Chondrocyte (in vitro differentiated cells): ENCODE measurements at places on chromosomes 7 and 10. TPM values are rescaled to one million over a fixed set of nuclear protein-coding genes. Genes with fewer than 3 reads are reported as not detected.

The TWNK gene
- total RNA-seq = 4.8 to 6.6 TPM (median 5.4 TPM) in 3 replicates

DNA sequence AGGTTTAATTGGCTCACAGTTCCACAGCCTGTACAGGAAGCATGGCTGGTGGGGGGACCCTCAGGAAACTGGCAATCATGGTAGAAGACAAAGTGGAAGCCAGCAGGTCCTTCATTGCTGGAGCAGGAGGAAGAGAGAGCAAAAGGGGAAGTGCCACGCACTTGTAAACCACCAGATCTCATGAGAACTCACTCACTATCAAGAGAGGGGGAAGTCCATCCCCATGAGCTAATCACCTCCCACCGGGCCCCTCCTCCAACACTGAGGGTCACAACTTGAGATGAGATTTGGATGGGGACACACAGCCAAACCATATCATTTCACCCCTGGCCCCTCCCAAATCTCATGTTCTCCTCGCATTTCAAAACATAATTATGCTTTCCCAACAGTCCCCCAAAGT, 171.9 kb upstream of the CACNA2D1 start:
- H3K27me3 ChIP-seq = peaks cover 3% of the 10 kb centered on the region
- no peak overlapping the region for H3K27ac ChIP-seq
- H3K4me3 ChIP-seq = no peak overlapping the region
- no peak for DNase-seq
- H3K4me1 ChIP-seq = no peaks in the 10 kb centered on the region

The EFCAB10 gene
- total RNA-seq = not detected in 3 replicates

GRCh38 chr7:5528071-5528814, 104.6 kb upstream of the TNRC18 start:
- H3K4me3 ChIP-seq = peak overlapping the region; percentile 98
- peak overlapping the region; percentile 94 for H3K27ac ChIP-seq
- H3K36me3 ChIP-seq = peaks cover 34% of the 10 kb centered on the region

DNA sequence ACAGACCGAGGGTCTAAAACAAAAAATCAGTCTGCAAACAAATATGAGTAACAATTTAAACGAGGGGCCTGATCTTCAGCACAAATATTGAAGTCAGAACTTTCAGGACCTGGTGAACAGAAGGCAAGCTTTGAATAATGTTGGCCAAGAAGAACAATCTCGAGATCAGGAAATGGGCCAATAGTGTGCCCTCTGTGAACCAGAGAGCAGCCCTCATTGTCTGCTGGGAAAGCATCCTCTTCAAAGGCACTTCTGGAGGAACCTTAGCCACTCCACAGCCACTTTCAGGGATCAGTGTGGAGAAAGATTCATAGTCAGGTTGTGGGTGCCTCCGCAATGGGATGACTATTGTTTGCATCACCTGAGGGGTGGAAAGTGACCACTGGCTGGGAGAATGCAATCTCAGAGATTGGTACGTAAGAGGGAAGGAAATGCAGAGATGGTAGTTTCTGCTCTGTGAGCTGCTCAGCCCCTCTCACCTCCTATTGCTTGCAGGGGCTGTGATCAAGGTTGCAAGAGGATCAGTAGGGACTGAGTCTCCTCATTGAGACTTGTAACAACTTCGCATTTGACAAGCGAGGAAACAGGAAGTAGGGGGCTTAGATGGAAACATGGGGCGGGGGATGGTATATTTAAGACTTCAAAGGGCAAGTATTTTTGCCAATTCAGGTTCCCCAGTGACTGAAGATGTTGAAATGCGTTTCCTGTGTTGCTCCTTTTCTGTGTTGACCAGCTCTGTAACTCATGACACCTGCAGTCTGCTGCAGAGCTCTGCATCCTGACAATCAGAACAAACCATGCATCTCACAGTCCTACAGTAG, 28.4 kb upstream of the IFRD1 start:
- H3K27ac ChIP-seq = no peak overlapping the region
- no peaks in the 10 kb centered on the region for H3K27me3 ChIP-seq
- DNase-seq = no peak
- H3K36me3 ChIP-seq = peaks cover 2% of the 10 kb centered on the region

DNA sequence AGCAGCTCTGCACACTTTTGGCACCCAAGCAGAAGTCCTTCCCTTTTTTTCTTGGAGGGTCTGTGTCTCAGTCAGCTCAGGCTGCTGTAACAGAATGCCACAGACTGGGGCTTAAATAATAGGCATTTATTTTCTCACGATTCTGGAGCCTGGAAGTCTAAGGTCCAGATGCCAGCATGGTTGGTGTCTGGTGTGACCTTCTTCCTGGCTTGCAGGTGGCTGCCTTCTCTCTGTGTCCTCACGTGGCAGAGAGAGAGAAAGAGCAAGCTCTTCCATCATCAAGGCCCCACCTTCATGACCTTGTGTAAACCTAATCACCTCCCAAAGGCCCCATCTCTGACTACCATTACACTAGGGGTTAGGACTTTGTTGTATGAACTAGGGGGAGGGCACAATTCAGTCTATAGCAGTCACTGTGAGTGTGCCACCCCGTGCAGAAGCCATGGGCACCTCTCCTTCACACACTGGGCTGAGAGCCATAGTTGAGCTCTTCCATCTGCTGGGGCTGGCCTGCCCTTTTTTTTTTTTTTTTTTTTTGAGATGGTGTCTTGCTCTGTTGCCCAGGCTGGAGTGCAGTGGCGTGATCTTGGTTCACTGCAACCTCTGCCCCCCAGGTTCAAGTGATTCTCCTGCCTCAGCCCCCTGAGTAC, 80.3 kb downstream of the OAT start:
- H3K4me1 ChIP-seq = peaks cover 44% of the 10 kb centered on the region
- no peaks in the 10 kb centered on the region for H3K27me3 ChIP-seq

The COPG2 gene
- total RNA-seq = 24.1 to 28.9 TPM (median 25.0 TPM) in 3 replicates

DNA sequence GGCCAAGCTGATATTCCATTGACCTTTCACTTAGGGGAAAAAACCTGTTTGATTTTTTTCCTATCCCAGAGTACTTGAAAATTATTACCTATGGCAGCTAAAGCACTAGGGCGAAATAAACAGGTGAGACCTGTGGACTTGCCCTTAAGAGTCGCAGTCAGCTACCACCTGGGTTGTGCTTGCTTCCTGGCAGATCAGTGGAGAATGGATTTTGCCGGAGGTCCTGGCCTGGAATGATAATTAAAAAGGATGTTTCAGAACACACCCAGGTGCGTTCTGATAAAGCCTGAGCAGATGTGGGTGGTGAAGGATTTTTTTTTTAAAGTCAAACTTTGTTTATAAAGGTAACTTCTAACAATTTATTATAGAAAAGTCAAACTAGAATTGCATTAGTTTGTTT, 59.1 kb downstream of the AUTS2 start:
- H3K4me3 ChIP-seq = no peak overlapping the region
- H3K27me3 ChIP-seq = no peaks in the 10 kb centered on the region
- no peak overlapping the region for H3K27ac ChIP-seq
- no peaks in the 10 kb centered on the region for H3K36me3 ChIP-seq
- no peak for DNase-seq

DNA sequence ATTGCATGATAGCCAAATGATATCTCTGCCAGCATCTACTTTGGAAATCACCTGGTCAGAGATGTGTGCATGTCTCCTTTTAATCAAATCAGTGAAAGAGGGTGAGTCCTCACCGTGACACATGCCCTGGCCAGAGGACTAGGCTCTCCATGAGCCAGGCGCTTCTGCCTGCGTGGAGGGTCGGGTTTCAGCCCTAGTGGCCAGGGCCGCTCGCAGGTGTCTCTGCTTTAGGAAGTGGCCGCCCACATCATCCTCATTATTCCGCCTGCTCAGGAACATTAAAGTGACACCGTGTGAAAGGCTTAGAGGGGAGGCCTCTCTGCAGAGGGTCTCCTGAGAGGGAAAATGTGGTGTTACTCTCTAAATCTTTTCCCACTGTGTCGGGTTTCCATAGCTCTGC, 173.6 kb upstream of the PRKCQ start:
- no peak overlapping the region for H3K4me3 ChIP-seq
- DNase-seq = no peak
- H3K27ac ChIP-seq = no peak overlapping the region
- H3K36me3 ChIP-seq = no peaks in the 10 kb centered on the region

The KLHDC10 gene
- total RNA-seq = 28.0 to 32.2 TPM (median 28.0 TPM) in 3 replicates

GRCh38 chr7:126361183-126361582, 891.6 kb downstream of the GRM8 start:
- no peak for DNase-seq
- H3K36me3 ChIP-seq = no peaks in the 10 kb centered on the region
- no peaks in the 10 kb centered on the region for H3K4me1 ChIP-seq
- no peak overlapping the region for H3K27ac ChIP-seq
- H3K4me3 ChIP-seq = no peak overlapping the region

- H3K27ac ChIP-seq = no peak overlapping the region
- no peaks in the 10 kb centered on the region for H3K27me3 ChIP-seq
- H3K36me3 ChIP-seq = peaks cover 10% of the 10 kb centered on the region
- no peak overlapping the region for H3K4me3 ChIP-seq
- H3K4me1 ChIP-seq = no peaks in the 10 kb centered on the region
Observed at GRCh38 chr7:680411-681127, 45.9 kb upstream of the DNAAF5 start.

The TRIM50 gene
- total RNA-seq = not detected in 3 replicates

The PURB gene
- total RNA-seq = 21.9 to 22.2 TPM (median 22.2 TPM) in 3 replicates

GRCh38 chr7:112135815-112136214, 70.4 kb downstream of the DOCK4 start:
- no peak overlapping the region for H3K4me3 ChIP-seq
- DNase-seq = no peak

DNA sequence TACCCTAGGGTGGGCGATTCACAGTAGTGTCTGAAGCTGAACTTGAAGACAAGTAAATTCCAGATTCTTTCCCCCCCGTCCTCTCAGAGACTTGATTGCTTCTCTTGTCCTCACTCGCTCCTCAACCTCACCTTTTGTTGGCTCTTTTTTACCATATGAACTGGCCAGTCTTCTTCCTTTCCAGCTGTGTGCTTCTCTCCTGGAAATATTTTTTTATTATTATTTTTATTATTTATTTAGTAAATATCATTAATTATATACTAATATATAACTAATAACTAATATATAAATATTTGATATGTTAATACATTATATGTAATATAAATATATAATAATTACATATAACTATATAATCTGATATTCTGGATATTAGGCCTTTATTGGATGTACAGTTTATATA, 484.3 kb downstream of the GALNT17 start:
- no peak overlapping the region for H3K4me3 ChIP-seq
- peak overlapping the region; percentile 18 for H3K27ac ChIP-seq
- no peaks in the 10 kb centered on the region for H3K27me3 ChIP-seq
- H3K4me1 ChIP-seq = peaks cover 65% of the 10 kb centered on the region
- peaks cover 1% of the 10 kb centered on the region for H3K36me3 ChIP-seq

DNA sequence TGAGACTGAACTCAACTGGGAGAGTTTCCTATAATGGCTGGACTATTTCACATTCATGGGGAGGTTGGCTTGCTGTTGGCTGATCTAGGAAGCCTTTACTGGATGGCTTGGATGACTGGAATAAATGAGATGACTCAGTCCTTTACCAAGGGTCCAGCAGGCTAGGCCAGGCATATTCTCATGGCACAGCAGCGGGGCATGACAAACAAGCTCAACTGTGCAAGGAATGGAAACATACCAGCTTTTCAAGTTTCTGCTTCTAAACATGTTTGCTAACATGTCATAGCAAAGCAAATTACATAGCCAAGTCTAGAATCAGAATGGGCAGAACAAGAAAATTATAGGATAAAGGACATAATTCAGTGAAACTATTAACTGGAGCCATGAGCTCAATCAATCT, 46.8 kb upstream of the CRTAC1 start:
- no peak overlapping the region for H3K4me3 ChIP-seq
- no peak for DNase-seq
- no peaks in the 10 kb centered on the region for H3K36me3 ChIP-seq
- peaks cover 27% of the 10 kb centered on the region for H3K27me3 ChIP-seq

- H3K27ac ChIP-seq = no peak overlapping the region
- H3K27me3 ChIP-seq = no peaks in the 10 kb centered on the region
- H3K4me3 ChIP-seq = no peak overlapping the region
Observed at GRCh38 chr10:131091682-131092081, 219.8 kb downstream of the TCERG1L start.

DNA sequence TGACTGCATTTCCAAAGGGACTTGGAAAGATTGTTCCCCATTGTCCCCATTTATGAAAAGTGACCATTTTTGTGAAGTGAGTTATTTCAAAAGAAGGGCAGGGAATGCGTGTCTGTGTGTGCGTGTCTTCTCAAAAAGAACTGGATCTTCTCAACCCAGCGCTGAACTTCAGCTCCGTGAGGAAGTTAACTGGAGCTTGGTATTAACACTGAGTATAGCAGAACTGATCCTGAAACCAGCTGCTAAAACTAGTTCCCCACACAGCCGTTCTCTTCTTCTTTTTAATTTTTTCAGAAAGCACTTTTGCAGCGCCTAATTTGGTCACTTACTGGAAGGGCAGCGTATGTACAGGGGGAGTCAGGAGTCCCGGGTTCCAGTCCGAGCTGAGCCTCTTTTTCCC, 45.8 kb upstream of the PLEKHA1 start:
- H3K4me1 ChIP-seq = peaks cover 25% of the 10 kb centered on the region
- H3K4me3 ChIP-seq = no peak overlapping the region
- H3K27ac ChIP-seq = no peak overlapping the region
- H3K36me3 ChIP-seq = no peaks in the 10 kb centered on the region

DNA sequence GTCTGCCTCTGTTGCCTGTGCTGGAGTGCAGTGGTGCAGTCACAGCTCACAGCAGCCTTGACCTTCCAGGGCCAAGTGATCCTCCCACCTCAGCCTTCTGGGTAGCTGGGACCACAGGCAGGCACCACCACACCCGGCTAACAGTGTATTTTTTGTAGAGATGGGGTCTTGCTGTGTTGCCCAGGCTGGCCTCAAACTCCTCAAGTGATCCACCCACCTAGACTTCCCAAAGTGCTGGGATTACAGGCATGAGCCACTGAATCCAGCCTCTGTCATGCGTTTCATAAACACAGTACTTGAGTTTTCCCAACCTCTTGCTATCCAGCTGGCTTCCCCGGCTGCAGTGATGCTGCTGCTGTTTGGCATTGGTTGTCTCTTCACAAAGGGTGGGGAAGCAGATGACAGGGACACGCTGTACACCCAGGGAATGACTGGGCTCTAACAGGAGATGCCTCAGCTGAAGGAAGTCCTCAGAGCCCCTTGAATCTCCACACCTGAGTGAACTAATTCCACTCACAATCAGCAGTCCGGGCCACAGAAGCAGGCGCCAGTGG, 191.5 kb downstream of the DIP2C start:
- peaks cover under 1% of the 10 kb centered on the region for H3K36me3 ChIP-seq
- no peak overlapping the region for H3K27ac ChIP-seq

The TMEM26 gene
- total RNA-seq = 0.92 to 1.9 TPM (median 1.0 TPM) in 3 replicates
